ENCODE measurements at places on chromosomes 7 and 10. TPM values are rescaled to one million over a fixed set of nuclear protein-coding genes. Genes with fewer than 3 reads are reported as not detected.

KIF20B gene
- polyA plus RNA-seq: 3.3 TPM

SND1 gene
- polyA plus RNA-seq: 23.1 TPM

STK17A gene
- polyA plus RNA-seq: 9.8 TPM

COBL gene
- 6.1 TPM for polyA plus RNA-seq

ANKMY2 gene
- 5.0 TPM for polyA plus RNA-seq

P4HA1 gene
- polyA plus RNA-seq: 5.1 TPM

CALHM3 gene
- not detected for polyA plus RNA-seq

EEPD1 gene
- polyA plus RNA-seq: 5.5 TPM

MYH16 gene
- 0.04 TPM for polyA plus RNA-seq

VPS37D gene
- polyA plus RNA-seq: 0.45 TPM

TMEM130 gene
- polyA plus RNA-seq: not detected

FAM221A gene
- 6.2 TPM for polyA plus RNA-seq

CAMK2B gene
- polyA plus RNA-seq: 0.33 TPM

TMEM196 gene
- not detected for polyA plus RNA-seq

ECHDC3 gene
- 36.5 TPM for polyA plus RNA-seq

SUN1 gene
- polyA plus RNA-seq: 54.7 TPM

LEP gene
- polyA plus RNA-seq: 0.02 TPM

HDAC9 gene
- polyA plus RNA-seq: 0.69 TPM

CYP2C8 gene
- polyA plus RNA-seq: 0.02 TPM

GPR26 gene
- polyA plus RNA-seq: not detected

TMED4 gene
- 24.3 TPM for polyA plus RNA-seq

IL2RA gene
- 0.18 TPM for polyA plus RNA-seq

TMEM270 gene
- polyA plus RNA-seq: not detected

TMEM140 gene
- 1.3 TPM for polyA plus RNA-seq

CHAT gene
- not detected for polyA plus RNA-seq

STEAP1 gene
- 5.2 TPM for polyA plus RNA-seq

RHBDD2 gene
- 36.0 TPM for polyA plus RNA-seq

RBP3 gene
- not detected for polyA plus RNA-seq

NAT16 gene
- not detected for polyA plus RNA-seq

AZGP1 gene
- polyA plus RNA-seq: 2.0 TPM

LUC7L2 gene
- polyA plus RNA-seq: 35.8 TPM

BUD23 gene
- 43.5 TPM for polyA plus RNA-seq

Data from esophagus (tissue), 2 donors.